ENCODE measurements at places on chromosomes 6 and 20.

GRCh38 chr6:31068669-31069340 is 43.6 kb downstream of the C6orf15 start:
- DNase-seq: peak; percentile 59

DNA sequence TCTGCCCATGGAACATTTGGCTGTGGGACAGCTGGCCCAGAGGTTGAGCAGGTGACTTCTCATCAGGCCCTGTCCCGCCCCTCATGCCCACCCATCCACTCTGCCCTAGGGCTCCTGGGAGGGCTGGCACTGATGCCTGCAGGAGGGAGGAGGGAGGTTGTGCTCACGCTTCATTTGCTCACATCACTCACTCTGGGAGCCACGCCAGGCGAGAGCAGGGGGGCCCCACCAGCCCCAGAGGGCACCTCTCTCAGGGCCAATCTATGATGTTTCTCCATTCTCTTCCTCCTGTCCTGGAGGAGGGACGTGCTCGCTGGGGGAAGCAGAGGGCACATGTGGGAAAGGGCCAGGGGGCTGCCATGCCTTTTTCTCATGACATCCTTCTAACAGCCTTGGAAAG is 10.9 kb upstream of the GLP1R start:
- no peak for DNase-seq

DNA sequence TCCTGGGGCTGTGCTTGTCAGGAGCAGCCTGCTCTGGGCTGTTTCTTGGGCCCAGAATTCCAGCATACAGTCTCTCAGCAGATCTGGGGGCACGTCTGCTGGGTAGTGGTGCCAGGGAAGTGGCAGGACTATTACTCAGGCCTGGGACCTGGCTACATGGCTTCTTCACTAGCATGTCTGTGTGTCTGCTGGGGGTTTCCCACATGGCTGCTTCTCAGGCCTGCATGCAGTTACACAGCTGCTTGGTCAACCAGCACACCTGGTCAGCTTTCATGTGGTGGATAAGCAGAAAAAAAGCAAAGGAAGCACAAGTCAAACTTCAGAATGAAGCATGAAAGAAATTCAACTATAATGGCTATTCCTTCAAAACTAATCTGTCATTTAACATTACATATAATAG is 316.2 kb upstream of the NOX3 start:
- no peak for DNase-seq

DNA sequence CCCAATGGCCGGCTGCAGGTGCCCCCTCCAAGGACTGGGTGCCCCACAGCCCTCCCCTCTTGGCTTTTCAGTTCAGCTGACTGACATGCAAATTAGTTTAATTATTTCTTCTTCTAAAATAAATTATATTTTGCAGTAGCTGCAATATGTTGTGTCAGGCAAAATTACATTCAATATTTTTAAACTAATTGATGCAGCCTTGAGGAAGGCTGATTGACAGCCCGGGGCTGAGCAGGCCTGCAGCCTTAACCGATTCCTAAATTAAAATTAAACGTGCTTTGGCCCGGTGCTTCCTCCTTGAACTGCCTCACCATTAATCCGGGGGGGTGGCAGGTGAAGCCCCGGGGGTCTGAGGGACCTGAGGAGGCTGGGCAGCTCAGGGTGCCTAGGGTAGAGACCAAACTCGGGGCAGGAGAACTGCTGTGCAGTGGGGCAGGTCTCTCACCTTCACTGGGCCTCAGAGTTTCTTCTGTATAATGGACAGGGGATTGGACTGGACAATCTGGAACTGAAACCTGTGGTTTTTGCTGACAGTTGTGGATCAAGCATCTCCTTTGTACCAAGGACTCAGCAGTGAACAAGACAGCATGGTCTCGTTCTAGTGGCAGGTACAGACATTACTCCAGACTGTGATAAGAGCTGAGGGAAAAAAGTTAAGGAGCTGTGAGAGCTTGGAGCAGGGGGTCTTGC is 72.5 kb downstream of the CD40 start:
- no peak for DNase-seq

DNA sequence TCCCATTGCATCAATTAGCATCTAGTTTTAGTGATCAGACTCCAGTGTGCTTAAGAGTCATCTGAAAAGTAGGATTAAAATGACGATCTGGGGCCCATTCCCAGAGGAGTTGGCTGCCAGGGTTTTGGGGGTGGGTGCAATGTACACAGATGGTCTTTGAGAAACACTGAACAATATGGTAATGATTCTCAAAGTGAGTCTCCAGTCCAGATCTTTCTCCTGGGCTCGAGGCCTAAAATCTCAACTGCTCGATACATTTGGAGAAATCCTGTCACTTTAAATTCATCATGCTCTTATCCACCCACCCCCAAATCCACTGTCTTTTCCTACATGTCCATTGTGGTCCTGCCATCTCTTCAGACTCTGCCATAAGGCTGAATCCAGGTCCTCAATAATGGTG is 80.7 kb upstream of the MYLIP start:
- no peak for DNase-seq

GRCh38 chr20:1371202-1371782 is 21.6 kb downstream of the FKBP1A start:
- DNase-seq: no peak

- DNase-seq: no peak
Observed at GRCh38 chr6:22878324-22878701, 308.9 kb downstream of the HDGFL1 start.

GRCh38 chr6:130138116-130138908 is 84.4 kb downstream of the SAMD3 start:
- no peak for DNase-seq

GRCh38 chr6:81614292-81614691 is 138.2 kb downstream of the TENT5A start:
- peak; percentile 88 for DNase-seq
